Stimulated activated CD8-positive, alpha-beta memory T cell treated with anti-CD3 and anti-CD28 coated beads, Interleukin-4, amount 100 ng/mL, for 1 hour (primary cell): ENCODE measurements at places on chromosomes 7 and 10.

DNA sequence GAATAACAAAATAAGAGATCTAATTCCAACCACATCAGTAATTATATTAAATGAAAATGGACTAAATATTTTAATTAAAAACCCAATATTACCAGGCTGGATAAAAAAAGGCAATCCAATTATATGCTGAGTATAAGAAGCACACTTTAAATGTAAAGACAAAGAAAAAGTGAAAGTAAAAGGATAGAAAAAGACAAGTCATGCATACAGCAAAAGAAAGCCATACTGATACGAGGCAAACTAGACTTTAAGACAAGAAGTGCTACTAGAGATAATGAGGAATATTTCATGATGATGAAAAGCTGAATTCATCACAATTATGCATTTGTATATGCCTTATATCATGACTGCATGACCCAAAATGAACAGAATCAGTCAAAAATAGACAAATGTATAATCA lies 628.6 kb downstream of the PHTF2 start:
- no peak for DNase-seq

GRCh38 chr10:110395350-110396283 lies 90.9 kb upstream of the SMNDC1 start:
- no peak for DNase-seq

DNA sequence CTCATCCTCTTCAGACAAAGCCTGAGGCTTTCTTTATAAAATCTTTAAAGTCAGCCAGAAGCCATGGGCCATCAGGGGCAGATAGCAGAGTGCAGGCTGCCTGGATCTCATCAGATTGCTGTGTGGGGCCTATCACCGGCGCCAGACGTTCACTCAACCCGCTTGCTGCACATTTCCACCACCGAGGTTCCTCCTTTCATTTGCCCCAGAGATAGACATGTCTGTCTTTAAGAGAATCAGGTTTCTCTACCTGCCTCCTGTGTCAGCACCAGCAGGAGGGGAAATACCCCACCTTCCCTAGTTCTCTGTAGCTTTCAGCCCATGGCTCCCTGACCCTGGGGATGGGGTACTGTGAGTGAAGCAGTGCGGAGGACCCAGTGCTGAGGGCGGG lies 22.0 kb downstream of the SLC18A2 start:
- DNase-seq: no peak

DNA sequence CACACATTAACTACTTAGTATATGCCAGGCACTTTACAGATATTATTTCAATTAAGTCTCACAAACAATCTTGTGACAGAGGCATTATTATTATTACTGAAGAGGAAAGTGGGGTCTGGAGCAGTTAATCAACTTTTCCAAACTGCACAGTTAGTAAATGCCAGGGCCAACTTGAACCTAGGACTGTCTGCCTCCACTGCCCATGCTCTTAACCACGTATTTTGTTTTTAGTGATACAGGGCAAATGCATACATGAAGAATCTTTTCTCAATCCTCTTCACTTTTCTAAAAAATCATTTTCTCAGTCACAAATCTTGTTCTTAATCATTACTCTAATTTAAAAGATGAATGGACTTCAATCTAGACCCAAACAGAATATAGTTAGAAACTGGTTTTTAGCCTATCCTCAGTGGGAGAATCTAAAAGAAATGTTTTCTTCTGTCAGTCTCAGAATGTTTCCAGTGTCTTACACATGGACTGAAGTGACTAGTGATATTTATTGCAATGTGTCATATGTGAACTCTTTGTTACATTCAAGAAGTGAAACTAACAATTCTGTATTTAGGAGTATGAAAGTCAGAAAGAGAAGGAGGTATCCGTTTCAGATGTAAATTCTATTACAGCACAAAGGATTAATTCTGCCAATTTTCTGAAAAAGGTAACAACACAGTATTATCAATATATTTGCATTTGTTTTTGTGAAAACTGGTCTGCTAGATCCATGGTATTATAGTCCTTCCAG lies 55.5 kb upstream of the CCNJ start:
- no peak for DNase-seq

DNA sequence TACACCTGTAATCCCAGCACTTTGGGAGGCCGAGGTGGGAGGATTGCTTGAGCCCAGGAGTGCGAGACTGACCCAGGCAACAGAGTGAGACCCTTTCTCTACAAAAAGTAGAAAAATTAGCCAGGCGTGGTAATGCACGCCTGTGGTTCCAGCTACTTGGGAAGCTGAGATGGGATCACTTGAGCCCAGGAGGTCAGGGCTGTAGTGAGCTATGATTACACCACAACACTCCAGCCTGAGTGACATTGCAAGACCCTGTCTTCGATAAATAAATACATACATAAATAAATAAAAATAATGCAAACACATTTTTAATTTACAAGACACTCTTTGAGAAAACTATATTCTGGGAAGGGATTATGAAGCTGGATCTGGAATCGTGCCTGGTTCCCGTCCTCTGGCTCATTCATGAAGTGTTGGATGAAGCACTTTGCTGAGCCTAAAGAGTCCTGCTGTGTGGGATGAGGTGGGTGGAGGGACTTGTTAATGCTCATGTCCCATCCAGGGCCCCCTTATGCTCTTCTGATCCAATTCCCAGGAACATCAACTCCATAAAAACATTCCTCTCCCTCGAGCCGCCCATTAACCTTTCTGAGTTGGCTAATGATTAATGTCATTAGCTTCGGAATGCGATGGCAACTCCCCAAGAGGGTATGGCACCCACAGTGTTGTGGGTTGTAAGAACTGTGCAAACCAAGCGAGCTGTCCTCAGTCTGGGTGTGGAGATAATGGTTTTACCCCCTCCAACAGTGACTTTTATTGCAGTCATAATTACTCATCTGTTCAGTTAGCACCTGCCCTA lies 236.3 kb downstream of the BAMBI start:
- DNase-seq: no peak

DNA sequence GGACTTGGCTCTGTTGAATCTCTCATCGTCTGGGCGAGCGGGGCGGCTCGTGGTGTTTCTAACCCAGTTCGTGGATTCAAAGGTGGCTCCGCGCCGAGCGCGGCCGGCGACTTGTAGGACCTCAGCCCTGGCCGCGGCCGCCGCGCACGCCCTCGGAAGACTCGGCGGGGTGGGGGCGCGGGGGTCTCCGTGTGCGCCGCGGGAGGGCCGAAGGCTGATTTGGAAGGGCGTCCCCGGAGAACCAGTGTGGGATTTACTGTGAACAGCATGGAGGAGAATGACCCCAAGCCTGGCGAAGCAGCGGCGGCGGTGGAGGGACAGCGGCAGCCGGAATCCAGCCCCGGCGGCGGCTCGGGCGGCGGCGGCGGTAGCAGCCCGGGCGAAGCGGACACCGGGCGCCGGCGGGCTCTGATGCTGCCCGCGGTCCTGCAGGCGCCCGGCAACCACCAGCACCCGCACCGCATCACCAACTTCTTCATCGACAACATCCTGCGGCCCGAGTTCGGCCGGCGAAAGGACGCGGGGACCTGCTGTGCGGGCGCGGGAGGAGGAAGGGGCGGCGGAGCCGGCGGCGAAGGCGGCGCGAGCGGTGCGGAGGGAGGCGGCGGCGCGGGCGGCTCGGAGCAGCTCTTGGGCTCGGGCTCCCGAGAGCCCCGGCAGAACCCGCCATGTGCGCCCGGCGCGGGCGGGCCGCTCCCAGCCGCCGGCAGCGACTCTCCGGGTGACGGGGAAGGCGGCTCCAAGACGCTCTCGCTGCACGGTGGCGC lies at the start of gene EN2:
EN2 (plus strand) TSS at position 19 of the 767 bp plus-strand sequence; CDS start at position 268, 249 bp downstream.
- no peak for DNase-seq

GRCh38 chr7:90968871-90969270 lies 295.4 kb upstream of the FZD1 start:
- DNase-seq: no peak

DNA sequence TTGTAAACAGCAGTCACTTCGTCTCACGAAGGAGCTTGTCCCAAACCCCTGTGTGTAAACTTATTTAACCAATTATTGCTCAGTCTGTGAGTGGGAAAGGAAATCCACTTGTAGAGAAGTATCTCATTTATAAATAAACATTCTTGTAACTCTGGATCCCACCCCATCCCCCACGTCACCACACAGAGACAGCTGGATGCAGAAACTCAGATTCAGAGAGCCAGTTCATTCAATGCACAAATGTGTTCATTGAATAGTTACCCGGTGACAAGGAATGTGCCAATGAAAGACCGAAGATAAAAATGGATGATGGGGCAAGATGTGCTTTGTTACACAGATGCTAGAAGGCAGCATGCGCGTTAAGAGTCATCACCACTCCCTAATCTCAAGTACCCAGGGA lies 8.3 kb upstream of the OCM start:
- no peak for DNase-seq

DNA sequence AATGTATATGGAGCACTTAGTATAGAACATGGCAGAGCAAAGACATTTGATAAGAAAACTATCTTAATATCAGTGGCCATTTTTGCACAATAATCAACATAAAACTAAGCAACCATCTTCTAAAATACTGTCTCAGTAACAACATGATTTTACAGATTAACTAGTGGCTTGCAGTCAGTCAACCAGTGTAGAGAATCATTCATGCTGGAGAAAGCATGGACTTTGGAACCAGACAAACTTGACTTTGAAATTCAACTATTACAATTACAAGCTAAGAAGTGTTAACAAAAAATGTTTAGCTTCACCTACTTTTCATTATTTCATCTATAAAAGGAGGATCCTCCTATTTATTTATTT lies 27.7 kb downstream of the CUBN start:
- DNase-seq: no peak

DNA sequence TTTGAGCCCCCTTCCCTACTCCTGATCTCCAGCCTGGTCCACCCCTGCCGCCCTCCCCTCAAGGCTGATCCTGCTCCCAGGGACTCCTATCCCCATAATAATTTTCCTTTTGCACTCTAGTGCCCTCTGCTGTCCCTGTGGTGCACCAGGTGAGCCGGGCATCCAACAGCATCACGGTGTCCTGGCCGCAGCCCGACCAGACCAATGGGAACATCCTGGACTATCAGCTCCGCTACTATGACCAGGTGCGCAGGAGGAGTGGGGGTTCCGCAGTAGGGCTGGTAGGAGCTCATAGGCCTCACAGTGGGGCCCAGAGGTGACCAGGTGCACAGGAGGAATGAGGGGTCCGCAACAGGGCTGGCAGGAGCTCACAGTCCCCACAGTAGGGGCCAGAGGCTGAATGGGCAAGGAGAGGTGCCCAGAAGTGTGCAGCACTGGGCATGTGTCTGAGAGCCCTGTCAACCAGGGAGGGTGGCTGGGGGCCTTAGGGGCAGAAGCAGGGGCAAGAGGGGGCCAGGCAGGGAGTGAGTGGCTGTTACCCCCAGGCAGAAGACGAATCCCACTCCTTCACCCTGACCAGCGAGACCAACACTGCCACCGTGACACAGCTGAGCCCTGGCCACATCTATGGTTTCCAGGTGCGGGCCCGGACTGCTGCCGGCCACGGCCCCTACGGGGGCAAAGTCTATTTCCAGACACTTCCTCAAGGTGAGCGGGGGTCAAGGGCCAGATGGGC lies 11.7 kb downstream of the EPHB6 start:
- no peak for DNase-seq

GRCh38 chr7:901388-902154 lies 25.2 kb downstream of the GET4 start:
- DNase-seq: no peak

DNA sequence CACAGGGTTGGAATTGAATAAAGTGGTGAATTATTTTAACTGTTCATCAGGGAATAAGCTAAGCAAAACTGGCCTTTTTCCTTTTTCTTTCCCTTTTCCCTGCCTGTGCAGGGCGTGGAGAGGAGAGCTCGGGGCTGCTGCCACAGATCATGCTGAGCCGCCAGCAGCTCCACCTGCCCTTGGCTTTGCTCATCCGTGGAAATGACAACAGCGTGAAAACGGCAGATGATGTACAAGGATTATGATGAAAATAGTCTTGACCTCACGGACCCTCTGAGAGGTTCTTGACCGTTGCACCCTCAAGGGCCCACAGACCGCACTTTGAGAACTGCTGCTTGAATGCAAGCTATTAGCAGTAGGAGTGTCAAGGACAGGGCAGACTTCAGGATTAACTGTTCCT lies 10.6 kb downstream of the PPP2R2D start:
- DNase-seq: no peak

- DNase-seq: no peak
These were observed 11.5 kb upstream of the AKR1B10 start for GRCh38 chr7:134515569-134516468.

DNA sequence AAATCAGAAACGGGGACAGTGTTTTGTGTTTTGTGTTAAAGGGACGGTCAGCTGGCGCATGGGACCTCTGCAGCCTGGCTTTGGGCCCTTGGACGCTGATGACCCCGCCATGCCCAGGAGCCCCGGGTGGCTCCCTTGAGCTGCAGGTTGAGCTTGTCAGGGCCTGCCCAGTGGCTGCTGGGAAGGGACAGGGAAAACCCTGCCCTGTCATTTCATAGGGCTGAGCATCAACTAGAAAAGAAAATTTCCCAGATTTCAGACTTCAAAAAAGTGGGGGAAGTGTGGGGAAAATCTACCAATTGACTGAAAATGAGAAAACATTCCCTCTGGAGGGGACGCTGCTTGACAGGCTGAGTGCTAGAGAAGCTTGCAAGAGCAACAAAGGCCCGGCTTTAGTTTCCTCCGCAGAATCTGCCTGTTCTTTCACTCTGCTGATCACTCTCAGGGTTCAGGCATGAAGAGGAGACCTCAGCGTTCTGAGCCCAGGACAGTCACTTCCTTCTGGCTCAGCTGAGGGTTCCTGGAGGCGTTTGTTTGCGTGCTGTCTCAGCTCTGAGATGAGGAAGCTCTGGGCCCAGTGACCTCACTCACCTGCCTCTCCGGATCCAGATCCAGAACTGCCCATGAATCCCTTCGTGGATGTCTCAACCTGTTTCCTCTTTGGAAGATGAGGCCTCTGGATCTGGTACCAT lies 18.6 kb upstream of the DNAJB6 start:
- DNase-seq: no peak

GRCh38 chr7:105122619-105123018 lies 108.6 kb downstream of the KMT2E start:
- DNase-seq: no peak

DNA sequence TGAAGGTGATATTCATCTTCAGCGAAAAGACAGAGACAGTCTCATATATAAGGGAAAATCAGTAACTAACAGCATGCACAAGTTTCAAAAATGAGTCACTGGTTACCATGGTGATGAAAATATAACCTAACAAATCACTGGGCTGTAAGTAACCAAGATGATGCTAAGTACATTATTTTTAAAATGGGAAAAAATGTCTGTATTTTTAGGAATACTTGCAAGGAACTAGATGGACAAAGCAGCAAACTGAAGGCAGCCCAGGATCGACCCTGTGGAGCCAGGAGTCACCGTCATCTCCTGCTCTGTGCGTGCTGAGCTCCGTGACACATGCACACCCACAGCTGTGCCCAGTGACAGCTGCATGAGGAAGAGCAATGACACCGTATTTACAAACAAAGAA lies 137.3 kb downstream of the ELMO1 start:
- no peak for DNase-seq

GRCh38 chr7:5649641-5650040 lies 131.8 kb downstream of the RNF216 start:
- no peak for DNase-seq
